Nucleus accumbens (tissue), 56 donors: ENCODE measurements at places on chromosomes 12 and 14.

DNA sequence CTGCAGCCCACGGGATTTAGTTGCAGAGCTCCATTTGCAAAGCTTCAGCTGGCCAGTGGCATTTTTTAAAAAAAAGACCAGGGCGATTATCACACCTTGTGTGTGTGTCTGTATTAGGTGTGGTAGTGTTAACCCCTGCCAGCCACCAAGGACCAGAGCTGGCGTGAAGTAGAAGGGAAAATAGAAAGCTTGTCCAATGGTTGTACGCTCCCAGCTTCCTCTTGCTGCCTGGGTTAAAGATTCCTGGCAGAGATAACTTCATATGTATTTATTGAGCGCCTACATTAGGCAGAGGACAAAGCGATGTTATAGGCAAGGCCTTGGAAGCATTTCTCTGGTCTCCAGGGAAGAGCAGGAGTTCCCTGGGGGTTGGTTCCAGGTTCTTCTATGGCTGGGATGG is 3.2 kb downstream of the JDP2 start:
- no peak for DNase-seq

- no peak for DNase-seq
These were observed at the start of gene TAS2R42 for GRCh38 chr12:11186837-11187236. TAS2R42 (minus strand) TSS chr12:11186937; CDS start chr12:11186937, 0 bp downstream.

GRCh38 chr12:39646963-39647362 is 27.4 kb upstream of the ABCD2 start:
- DNase-seq, result no peak

- no peak for DNase-seq
These were observed 32.4 kb downstream of the SLC8B1 start for GRCh38 chr12:113302466-113302865.

- no peak for DNase-seq
These were observed 143.7 kb downstream of the PIWIL1 start for GRCh38 chr12:130481392-130481879.

DNA sequence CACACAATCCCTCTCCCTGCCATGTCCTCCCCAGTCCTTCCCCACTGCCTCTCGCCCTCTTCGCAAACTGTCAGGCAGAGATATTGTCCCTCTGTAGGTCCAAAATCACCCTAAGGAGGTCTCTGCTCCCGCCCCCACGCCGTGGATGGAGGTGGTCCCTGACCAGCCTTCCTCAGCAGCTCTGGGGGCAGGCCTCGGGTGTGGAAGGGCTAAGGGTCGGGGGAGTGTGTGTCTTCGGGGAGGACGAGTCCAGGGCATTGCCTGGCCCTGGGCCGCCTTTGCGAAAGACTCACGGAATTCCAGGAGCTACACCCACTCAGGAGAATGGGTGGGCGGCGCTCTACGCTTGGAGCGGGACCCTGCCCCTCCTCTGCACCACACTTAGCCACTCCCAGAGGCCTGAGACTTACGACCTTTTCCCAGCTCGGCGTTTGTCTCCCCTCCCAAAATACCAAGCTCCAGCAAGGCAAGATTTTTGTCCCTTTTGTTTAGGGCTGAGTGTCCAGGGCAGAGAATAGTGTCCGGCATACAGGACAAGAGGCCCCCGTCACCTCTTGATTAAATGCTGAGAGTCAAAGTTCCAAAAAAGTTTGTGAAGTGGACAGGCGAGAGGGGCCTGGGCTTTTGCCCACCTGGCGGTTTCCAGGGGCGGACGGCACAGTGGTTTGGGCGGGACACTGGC is 881 bp downstream of the PYGL start:
- DNase-seq, result no peak

GRCh38 chr12:19687371-19687770 is 248.1 kb downstream of the AEBP2 start:
- no peak for DNase-seq

GRCh38 chr14:105456736-105457617 is 17.6 kb upstream of the CRIP2 start:
- no peak for DNase-seq

- no peak for DNase-seq
These were observed 15.8 kb downstream of the ITPR2 start for GRCh38 chr12:26817183-26817591.
